ENCODE measurements at places on chromosomes 6 and 20. TPM values are rescaled to one million over a fixed set of nuclear protein-coding genes. Genes with fewer than 3 reads are reported as not detected.
A peak's percentile ranks its signal among the peaks of the same experiment; 100 is the strongest.

Gene COX7A2
- 189 TPM for total RNA-seq

Gene HLA-DMB
- total RNA-seq: 4.6 TPM

Gene SMIM8
- total RNA-seq: 5.4 TPM

GRCh38 chr6:28425944-28426541, 17.2 kb downstream of the ZSCAN23 start:
- no peak for DNase-seq

DNA sequence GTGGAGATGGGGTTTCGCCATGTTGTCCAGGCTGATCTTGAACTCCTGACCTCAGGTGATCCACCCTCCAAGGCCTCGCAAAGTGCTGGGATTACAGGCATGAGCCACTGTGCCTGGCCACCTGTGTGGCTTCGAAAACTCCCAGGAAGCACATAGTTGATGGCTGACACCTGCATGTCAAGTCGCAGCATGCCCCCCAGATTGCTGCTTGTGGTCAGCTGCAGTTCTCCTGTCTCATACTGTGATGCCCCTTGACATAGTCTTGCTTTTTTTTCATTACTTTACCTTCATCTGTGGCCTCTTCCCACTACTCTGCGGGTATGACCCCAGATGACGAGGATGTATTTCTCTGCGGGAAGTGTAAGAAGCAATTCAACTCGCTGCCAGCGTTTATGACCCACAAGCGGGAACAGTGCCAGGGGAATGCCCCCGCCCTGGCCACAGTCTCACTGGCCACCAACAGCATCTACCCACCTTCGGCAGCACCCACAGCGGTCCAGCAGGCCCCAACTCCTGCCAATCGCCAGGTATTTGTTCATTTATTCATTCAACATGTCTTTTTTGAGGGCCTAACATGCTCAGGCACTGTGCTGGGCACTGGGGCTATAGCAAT, 13.1 kb downstream of the ZNF341 start:
- no peak for DNase-seq

- no peak for DNase-seq
These were observed 54.0 kb downstream of the TRAF3IP2 start for GRCh38 chr6:111551521-111552231.

- DNase-seq: peak; percentile 67
These were observed 99.4 kb downstream of the BFSP1 start for GRCh38 chr20:17431621-17432364.

DNA sequence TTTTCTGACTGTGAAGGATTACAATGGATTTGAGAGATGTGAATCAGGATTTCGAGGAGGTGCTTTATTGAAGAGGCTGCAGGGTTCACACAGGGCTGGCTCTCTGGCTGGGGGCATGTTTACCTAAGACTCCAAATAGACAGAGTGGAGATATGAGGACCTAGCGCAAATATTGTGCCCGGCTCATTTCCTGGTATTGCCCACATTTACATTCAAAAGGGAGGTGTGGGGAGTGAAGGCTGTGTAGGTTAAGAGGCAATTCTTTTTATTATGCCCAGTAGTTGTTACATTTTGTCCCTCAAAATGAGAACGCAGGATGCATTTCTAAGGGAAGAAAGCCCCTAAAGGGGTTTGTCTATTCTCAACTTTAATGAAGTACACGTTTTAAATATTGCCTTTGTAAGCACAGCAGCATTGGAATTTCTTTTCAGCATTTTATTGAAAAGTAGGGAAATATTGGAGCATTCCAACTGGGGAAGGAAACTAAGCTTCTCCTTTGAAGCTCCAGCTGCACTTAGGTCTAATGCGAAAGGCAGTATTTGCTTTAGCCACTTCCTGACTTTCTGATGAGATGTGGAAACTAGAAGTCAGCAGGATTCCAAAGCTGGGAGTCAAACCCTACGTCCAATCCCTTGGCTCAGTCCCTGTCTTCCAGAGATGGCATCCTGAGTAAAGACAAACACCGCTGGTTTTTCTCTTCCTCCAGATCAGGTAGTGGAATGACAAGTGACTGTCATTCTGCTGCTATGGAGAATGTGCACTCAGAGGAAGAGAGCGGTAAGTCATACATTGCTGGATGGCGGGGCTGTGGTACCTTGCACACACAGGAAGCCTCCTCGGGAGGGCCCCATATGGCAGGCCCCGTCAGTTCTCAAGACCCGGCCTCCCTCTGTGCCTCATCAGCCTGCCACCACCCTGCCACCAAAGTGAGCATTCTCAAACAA, 70.7 kb downstream of the MYB start:
- no peak for DNase-seq

- no peak for DNase-seq
These were observed 150.9 kb downstream of the EYA4 start for GRCh38 chr6:133392015-133392414.

- no peak for DNase-seq
These were observed 258.6 kb downstream of the SOD2 start for GRCh38 chr6:159434410-159434809.
